Stomach (tissue), 19 donors: ENCODE measurements at places on chromosomes 7 and 10. TPM values are rescaled to one million over a fixed set of nuclear protein-coding genes. Genes with fewer than 3 reads are reported as not detected.

TLX1 gene
- 7.0 TPM for total RNA-seq

DNA sequence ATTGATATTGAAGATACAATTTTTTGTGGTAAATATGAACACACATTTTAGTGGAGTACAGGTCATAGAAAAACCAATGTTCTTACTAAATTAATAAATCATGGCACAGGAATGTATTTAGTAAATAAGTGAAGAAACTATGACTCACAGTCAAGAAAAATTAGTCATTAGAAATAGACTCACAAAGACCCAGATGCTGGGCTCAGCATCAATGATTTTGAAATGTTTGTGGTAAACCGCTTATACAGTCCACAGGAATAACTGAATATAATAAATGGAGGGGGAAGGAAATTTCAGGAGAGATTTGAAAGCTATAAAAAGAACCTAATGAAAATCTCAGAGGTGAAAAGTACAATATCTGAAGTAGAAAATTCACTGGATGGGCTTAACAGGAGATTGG is 138.3 kb upstream of the ADCY1 start:
- DNase-seq, result no peak

GRCh38 chr10:10778959-10779358 is 238.7 kb upstream of the CELF2 start:
- no peak for DNase-seq

GRCh38 chr10:131271195-131271880 is 40.2 kb downstream of the TCERG1L start:
- no peak for DNase-seq

ACHE gene
- 0.43 TPM for total RNA-seq

FBXL15 gene
- total RNA-seq, result 22.9 TPM

DNA sequence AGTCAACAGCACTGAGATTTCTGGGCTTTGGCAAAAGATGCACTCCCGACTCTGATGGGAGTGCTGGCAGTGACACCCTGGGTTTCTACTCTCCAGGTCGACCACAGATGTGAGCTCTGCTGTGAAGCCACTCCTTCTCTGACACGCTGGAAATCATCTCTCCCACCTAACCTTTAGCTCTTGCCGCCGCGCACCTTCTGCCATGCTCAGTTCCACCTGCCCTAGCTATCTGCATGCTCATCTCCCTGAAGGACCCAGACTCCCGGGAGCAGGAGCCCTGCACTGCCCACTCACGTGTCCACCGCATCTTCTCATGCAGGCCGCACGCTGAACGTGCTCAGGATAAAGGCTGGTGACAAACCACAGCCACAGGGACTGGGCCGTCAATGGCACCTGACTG is 174.8 kb downstream of the TNS3 start:
- peak; percentile 23 for DNase-seq

- no peak for DNase-seq
These were observed 475.3 kb upstream of the AUTS2 start for GRCh38 chr7:69122953-69123352.

DNA sequence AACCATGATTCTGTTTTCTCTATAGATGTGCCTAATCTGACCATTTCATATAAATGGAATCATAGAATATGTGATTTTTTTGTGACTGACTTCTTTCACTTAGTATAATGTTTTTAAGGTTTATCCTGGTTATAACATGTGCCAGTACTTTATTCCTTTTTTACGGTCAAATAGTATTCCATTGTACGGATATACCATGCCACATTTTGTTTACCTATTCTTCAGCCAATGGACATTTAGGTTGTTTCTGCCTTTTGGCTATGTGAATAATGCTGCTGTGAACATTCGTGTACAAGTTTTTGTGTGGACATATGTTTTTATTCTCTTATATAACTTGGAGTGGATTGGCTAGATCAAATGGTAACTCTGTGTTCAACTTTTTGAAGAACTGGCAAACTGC is 178.3 kb upstream of the TCF7L2 start:
- DNase-seq, result no peak

DNA sequence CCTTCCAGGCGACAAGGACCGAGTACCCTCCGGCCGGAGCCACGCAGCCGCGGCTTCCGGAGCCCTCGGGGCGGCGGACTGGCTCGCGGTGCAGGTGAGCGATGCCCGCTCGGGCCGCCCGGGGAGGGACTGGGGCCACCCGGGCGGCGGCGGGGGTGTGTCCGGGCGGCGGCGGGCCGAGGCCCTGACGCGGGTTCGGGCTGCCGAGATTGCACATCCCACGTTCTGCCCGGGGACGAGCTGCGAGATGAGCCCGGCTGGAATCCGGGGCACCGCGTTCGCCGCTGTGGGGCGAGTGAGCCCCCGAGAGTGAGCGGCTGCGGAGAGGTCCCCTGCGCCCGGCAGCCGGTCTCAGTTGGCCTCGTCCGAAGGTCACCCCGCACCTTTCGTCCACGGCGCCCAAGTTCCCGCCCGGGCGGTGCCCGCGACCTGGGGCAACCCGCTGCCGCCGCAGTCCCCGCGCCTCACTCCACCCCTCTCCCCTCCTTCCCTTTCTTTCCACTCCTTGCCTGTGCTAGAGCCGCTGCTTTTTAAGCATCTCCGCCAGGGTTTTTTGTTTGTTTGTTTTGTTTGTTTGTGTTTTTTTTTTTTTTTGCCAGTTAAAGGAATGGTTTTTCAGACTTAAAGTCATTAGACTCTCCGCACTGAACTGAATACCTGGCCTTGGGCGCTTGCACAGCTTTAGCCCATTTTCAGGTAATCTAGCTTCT is 515 bp downstream of the RALA start:
- peak; percentile 74 for DNase-seq

DNA sequence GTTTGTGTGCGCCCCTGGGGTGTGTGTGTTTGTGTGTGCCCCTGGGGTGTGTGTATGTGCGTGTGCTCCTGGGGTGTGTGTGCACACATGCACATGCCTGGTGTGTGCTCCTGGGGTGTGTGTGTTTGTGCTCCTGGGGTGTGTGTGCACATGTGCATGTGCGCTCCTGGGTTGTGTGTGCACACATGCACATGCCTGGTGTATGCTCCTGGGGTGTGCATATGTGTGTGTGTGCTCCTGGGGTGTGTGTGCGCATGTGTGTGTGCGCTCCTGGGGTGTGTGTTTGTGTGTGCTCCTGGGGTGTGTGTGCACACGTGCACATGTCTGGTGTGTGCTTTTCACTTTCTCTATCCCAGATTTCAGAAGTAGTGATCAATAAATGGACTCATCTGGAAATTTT is 321.0 kb downstream of the WDR37 start:
- no peak for DNase-seq
